Activated T-cell treated with anti-CD3 and anti-CD28 coated beads for 1 hour (primary cell): ENCODE measurements at places on chromosomes 3 and 15.

- no peak for DNase-seq
Measured at GRCh38 chr15:96790004-96790403, 459.5 kb downstream of the NR2F2 start.

DNA sequence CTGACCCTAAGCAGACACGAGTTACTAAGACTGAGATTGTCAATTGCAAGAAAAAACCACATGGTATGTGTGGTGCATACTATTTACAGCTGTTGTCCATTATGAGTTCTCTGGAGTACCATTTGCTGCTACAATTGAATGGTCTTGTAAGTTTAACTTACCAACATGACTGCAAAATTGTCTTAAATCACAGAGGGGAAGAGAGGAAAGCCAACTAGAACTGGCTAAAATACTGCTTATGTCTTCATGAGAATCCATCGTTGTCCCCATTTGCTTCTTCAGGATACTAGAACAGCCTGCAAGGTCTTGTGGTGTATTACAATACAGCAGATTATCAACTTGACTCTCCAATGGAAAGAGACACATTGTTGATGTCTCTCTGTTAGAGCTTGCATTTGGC lies 313.2 kb downstream of the AGBL1 start:
- no peak for DNase-seq

- no peak for DNase-seq
Measured at GRCh38 chr3:128446821-128447220, 19.9 kb downstream of the DNAJB8 start.

DNA sequence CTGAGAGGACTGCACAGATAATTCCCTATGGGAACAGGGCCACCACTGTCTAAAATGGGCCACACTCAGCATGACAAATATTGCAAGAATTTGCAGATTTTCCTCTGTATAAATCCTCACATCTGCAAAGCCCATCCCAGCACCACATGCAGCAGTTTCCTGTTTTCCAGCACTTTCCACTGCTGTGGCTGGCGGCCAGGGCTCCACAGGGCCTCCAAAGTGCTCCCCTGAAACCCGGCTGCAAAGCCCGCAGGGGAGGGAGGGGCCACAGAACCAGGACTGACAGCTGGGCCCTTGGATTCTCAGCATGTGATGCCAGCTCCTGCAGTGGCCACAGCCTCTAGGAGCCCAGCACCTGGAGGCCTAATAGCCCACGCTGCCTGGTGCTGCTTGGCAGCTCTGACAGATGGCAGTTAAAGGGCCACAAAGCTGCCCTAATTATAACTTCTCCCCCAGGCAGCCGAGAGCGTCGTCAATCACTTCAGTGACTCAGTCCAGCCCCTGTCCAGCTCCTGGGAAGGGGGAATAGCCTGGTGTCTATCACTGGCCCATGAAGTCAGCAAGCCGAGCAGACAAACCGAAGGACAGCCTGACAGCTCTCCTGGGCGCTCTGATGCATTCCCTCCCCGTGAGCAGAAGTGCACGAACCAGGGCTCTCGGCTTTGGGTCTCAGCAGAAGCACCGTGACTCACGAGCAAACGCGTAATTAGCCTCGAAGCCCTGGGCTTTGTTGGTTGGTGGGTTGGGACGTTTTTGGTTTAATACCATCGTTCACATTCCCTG lies 4.7 kb downstream of the LRRC15 start:
- DNase-seq, result no peak

GRCh38 chr3:151404316-151404715 lies 19.8 kb upstream of the P2RY12 start:
- DNase-seq, result no peak

DNA sequence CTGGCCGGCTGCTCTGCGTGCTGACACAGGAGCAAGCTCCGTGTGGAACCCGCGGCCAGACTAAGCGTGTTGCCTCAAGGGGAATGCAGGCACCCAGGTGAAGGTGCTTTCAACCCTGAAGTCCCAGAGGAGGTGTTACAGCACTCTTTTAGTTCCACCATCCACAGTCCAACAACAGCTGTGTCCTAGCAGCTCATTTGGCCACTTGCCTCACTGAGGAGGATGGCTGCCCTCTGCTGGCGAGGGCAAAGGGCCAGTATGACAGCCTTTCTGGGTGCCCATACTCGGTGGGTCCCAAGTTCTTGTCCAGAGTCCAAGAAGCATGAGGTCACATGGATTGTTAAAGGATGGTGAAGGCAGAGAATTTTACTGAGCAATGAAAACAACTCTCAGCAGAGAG lies 87.8 kb downstream of the C3orf85 start:
- DNase-seq, result no peak

DNA sequence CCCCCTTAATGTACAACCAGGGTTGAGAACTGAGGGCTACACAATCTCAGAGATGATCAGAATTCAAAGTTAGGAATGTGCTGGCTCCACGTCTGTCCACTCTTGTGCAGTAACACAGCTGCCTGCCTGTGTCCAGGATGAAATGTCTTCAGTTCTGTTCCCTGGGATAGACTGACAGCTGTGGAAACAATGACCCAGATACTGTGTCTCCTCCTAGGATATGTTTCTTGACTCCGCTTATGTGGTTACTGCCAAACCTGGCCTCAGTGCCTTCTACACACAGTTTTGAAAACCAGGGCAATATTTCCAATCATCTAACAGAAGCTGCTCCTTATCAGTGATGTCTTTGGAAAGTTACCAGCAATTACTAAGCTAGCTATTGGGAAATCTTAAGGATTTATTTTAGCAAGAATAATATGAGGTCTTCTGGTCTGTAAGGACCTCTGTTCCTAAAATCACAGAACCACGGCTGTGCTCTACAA lies 67.6 kb downstream of the NOX5 start:
- no peak for DNase-seq

- no peak for DNase-seq
Measured at GRCh38 chr15:59399465-59400102, 26.9 kb upstream of the MYO1E start.

DNA sequence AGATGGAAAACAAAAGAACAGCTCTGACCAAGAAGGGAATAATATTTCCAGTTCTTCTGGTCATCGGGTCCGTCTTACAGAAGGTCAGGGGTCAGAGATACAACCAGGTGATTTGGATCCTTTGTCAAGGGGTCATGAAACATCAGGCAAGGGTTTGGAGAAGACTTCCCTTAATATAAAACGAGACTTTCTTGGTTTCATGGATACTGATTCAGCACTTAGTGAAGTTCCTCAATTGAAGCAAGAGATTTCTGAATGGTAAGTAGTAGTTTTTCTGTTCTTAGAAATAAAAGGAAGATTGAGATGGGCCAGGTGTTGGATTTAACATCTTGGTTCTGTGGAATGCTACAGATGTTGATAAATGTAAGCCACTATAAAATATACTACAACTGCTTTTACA lies 9.5 kb downstream of the MGA start:
- no peak for DNase-seq

- no peak for DNase-seq
Measured at GRCh38 chr3:136122006-136122405, 74.1 kb downstream of the MSL2 start.

DNA sequence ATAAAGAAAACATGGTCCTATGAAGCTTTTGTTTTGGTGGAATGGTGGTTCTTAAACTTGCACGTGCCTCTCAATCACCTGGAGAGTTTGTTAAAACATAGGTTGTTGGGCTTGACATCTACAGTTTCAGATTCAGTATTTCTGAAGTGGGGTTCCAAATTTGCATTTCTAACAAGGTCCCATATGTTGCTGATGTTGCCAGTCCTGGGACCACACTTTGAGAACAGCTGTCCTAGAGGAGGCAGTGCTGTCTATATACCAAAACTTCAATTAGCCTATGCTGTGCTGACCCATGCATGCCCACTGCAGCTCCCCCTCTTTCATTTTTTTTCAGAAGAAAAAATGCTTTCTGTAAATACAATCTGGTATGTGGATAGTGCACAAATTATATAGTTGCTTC lies 31.3 kb downstream of the ALCAM start:
- DNase-seq, result no peak

- no peak for DNase-seq
Measured at GRCh38 chr3:170811515-170811914, 58.5 kb downstream of the RPL22L1 start.

- DNase-seq, result peak; percentile 29
Measured at GRCh38 chr3:48151058-48151806, 37.0 kb downstream of the CDC25A start.

- DNase-seq, result no peak
Measured at GRCh38 chr15:44087578-44088465, 107.2 kb downstream of the FRMD5 start.

DNA sequence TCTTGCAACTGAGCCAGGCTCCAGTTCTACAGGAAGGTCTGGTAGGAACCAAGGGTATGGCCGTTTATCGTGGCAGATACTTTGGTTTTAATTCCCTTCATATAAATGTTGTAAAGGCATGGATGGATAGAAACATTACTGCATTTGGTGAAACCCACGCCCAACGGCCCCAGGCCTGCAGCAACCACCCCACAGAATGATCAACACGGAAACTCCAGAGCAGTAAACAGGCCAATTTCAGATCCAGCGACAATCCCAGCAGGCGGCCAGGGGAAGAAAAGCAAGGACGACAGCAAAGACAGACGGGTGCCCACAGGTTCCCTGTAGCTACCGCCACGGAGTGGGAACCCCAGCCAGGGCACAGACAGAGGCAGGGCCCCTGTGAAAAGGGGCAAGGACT lies 32.6 kb upstream of the PCSK6 start:
- no peak for DNase-seq

- no peak for DNase-seq
Measured at GRCh38 chr15:69474291-69474690, 21.7 kb downstream of the RPLP1 start.

- DNase-seq, result no peak
Measured at GRCh38 chr3:39981547-39982184, 172.3 kb downstream of the MYRIP start.

DNA sequence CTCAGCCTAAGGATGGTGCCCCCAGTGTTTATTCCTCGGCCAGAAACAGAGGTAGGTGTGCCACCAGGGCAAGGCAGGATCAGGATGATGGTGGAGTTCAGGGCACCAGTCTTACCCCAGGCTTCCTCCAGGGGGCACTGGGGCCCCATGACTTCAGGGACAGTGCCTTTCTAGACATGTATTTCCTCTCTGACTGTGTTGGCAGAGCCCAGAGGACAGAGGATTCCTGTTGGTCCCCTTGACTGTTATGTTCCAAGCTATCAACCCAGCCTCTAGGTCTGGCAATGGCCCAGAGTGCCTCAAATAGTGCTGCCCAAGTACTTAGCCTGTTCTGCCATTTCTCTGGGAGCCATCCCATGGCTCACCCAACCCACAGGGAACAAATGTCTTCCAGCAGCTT lies 2.8 kb downstream of the HEMK1 start:
- DNase-seq, result peak; percentile 78

DNA sequence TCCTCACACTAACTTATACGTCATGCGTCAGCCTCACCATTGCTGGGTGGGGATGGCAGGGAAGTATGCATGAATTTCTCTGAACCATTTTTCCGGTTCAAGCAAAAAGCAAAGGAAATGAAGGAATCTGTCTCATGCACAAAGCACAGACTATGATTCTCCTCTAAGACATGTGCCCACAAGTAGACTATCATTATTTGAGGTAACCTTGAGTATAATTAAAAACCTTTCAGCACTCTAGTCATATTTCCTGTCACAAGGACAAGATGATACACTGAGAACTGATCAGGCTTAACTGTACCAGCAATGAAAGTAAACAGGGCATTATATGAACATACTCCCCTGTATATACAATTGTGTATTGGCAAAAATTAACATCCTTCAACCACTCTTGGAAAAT lies 56.7 kb upstream of the TSC22D2 start:
- no peak for DNase-seq

DNA sequence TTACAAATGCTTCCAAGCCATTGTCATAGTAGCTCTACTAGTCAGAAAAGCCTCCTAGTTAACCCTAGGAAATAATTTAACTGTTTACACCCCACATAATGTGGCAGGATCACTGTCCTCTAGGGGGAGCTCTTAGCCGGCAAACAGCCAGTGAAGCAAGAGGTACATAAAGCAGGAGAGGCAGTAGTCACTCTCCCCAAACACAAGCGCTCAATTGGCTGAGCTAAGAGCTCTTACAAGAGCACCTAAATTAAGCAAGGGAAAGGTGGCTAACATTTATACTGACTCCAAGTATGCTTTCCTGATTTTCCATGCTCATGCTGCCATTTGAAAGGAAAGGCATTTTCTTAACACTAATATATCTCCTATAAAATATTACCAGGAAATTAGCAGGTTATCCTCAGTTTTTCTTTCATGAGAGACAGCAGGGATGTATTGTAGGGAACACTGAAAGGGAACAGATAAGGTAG lies 37.6 kb downstream of the NCEH1 start:
- DNase-seq, result peak; percentile 16

DNA sequence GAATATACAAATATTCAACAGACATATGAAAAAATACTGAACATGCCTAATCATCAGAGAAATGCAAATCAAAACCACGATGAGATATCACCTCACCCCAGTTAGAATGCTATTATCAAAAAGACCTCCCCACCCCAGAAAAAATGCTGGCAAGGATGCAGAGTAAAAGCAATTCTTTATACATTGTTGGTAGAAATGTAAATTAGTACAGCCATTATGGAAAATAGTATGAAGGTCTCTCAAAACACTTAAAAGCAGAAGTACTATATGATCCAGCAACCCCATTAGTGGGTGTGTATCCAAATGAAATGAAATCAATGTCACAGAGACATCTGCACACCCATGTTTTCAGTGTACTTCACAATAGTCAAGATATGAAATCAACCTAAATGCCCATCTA lies 308.7 kb downstream of the CHST2 start:
- no peak for DNase-seq

DNA sequence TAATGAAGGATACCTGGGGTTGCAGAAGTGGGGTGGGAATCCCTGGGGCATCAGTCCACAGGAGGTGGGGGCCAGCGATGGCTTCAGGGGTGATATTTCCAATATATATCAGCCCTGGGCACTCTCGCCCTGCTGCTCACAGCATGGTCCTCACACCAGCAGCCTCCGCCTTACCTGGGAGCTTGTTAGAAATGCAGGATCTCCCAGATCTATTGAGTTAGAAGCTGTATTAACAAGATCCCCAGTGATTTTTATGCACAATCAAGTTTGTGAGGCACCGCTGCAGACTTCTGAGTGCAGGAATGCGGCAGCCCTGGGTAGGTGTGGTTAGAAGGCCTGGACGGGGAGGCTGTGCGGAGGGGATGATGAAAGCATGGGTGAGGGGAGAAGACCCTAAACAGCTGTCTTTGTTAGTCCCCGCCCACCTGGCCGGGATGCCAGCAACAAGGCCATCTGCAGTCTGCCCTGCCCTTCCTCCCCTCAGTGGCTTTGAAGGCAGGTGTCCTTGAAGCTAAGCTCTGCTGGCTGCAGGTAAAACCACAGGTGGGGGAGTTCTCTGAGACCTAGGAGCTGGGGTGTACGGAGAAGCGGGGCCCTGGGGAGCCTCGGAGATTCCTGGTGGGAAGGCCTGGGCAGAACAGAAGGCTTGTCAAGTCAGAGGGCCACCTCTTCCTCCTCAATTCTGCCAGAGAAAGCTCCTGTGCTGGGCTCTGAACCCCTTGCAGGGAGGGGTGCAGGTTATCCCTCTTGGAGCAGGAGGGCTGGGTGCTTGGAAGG lies 11.4 kb downstream of the FAM107A start:
- no peak for DNase-seq

GRCh38 chr15:51816611-51817010 lies 12.8 kb upstream of the TMOD3 start:
- DNase-seq, result no peak
